Ammon's horn (tissue), 1 donor: ENCODE measurements at places on chromosomes 12 and 14.

- DNase-seq = peak; percentile 28
Measured at GRCh38 chr14:81400202-81400678, at the start of gene STON2. STON2 (minus strand) TSS chr14:81400324; CDS start chr14:81398382, 1,942 bp downstream.

GRCh38 chr12:62749586-62749985 lies 185.4 kb downstream of the PPM1H start:
- DNase-seq = no peak

- DNase-seq = no peak
Measured at GRCh38 chr12:125081427-125081826, 16.2 kb downstream of the AACS start.

DNA sequence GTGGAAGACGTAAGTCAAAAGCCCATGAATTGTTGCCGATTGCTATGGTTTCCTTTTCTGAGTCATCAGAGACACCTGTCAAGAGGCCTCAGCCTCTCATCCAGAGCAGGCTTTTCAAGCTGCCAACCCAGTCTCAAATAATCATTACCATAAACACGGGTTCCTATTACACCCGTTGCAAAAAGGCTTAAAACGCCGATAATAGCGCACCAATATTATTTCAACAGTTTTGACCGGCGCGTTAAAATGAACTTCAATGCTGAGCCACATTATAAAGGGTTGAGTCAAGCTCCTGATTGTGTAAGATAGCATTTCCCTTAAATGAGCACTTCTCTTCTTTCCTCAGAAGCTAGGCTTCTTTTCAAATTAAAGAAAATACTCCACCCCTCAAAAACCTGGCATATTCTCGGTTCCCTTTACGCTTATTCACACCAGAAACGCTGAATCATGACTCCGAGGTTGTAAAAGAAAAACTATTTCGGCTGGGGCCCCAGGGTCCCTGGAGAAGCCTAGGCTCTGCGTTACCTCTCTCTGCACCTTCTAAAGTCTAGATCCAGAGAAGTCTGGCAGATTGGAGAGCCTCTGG lies 1.4 kb downstream of the TMTC1 start:
- DNase-seq = no peak

DNA sequence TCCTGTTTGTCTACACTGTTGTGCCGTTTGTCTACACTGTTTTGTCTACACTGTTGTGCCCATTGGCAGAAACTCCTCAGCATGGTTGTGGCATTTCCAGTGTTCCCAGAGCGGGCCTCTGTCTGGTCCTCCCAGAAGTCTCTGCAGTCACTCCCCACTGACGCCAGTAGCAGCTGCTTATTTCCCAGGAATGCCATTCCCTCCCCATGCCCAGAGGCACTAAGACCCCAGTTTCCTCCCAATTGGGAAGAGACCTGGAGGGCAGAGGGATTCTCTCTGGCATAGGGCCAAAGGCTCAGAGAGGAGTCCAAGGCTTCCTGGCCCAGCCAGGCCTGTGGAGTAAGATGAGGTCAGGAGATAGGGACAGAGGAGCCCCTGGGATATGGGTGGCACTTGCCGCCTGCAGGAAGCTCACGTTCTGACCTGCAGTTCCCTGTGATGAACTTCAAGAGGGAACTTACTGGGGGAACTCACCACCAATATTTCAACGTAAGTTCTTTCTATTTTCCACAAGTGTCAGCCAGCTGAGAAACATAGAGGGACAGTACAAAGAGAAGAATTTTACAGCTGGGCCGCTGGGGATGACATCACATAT lies 69.1 kb downstream of the TNFAIP2 start:
- no peak for DNase-seq

GRCh38 chr14:99402285-99402648 lies 78.4 kb downstream of the SETD3 start:
- no peak for DNase-seq

DNA sequence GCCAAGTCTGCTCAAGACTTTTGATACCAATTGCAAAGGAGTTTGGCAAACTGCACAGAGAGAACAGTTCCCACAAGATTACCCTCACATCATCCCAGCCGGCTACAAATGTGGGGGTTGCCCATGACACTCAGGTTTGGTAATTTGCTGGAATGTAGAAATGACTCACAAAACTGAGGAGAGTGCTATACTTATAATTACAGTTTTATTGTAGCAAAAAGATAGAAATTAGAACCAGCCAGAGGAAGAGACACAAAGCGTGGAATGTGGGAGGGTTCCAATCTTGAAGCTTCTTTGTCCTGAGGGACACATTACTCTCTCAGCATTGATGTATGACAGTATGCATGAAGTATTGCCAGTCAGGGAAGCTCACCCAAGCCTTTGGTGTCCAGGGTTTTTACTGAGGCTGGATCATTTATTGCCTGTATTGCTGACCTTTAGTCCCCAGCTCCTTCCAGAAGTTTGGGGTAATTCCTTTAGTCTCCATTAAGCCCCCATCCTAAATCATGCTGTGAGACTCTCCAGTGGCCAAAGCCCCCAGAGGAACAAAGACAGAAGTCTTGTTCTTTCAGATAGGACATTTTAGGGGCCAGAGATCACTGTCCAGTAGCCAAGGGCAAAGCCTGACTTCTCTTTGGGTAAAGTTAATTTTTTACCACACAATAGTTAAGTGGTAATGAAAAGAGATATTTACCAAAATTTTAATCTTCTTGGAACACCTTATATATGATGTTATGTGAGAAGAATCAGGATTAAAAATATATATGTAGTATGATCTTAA lies 9.9 kb downstream of the TBK1 start:
- DNase-seq = peak; percentile 6

DNA sequence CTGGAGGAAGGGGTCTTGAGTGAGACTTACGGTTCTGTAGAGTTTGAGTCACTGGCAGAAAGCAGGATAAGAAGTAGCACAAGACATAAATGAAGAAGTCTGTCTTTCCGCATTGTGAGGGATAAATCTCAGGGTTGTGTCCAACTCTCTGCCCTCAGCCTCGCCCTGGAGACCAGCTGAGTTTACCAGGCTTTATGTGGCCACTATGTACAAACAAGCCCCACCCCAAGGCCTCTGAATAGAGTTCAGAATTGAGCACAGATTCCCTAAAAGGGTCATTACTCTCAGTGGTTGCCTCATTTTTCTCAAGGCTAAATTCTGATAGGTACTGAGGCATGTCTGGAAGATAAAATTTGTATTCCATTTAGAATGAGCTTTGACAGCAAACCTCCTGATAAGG lies at the start of gene PZP:
Gene PZP (minus strand): TSS at position 167 of the 400 bp plus-strand sequence. CDS start 54 bp downstream, at position 113.
- no peak for DNase-seq

GRCh38 chr14:94117856-94118255 lies 7.3 kb downstream of the IFI27 start:
- DNase-seq = no peak

GRCh38 chr14:85546390-85546789 lies 16.4 kb downstream of the FLRT2 start:
- no peak for DNase-seq

DNA sequence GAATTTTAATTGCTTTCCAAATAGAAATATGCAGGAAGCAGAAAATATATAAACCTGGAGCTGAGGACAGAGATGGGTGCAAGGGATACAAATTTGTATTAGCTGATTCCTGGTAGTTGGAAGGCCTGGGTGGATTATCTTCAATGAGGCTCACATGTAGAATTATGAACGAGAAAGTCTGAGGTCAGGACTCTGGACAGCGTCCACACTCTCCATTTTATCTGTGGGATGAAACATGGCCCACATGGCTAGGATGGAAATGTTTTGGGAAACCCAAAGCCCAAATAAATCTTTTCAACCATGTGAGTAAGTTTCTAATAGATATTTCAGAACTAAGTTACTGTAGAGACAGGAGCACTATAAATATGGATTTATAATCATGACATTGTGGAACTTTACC lies 256.1 kb downstream of the APAF1 start:
- DNase-seq = no peak

DNA sequence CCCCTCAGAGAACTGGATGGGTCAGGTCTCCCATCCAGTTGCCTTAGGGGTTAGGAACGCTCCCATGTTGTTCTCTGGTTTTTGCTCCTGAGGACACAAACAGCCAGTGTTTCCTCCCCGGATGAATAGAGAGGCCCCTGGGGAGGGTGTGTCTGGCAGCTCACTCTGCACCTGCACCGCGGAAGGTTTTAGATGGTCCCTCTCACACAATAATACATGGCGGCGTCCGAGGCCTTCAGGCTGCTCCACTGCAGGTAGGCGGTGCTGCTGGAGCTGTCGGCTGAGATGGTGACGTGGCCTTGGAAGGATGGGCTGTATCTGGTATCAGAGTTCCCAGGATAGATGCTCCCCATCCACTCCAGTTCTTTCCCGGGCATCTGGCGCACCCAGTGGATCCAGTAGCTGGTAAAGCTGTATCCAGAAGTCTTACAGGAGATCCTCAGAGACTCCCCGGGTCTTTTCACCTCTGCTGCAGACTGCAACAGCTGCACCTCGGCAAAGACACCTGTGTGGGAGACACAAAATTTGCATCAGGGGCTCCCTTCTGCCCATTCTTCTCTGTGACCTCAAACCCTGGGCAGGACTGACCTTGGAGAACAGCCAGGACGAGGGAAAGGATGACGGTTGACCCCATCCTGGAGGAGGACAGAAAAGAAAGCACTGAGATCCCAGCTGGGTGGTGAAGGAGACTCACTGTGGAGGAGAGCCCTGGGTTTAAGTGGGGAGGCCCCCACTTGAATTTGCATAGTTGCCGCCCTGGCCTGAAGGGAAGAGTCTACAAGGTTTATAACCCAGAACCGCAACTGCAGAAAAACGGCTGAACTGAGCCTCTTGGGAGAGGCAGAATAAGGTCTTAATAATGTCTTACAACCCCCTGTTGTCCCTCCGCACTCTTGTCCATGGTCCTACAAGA lies 1324.8 kb downstream of the TMEM121 start:
- DNase-seq = no peak

GRCh38 chr12:61676520-61676919 lies 583.7 kb upstream of the USP15 start:
- no peak for DNase-seq

DNA sequence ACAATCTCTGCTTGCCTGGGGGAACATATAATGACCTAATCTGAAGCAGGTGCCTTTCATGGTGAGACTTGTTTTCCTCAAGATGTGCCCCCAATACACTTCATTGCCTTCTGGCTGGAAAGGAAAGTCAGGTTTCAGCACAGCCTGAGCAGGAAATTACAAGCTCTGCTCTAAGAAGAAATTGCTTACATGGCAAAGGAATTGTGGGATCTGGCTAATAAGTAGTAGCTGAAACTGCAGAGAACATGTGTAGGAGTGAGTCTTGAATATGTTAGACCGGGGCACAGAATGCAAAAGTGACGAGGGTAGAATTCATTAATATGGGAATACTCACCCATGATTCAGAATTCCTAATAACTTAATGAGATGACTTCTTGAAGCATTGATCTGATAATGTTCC lies 6.3 kb upstream of the CFAP54 start:
- no peak for DNase-seq

DNA sequence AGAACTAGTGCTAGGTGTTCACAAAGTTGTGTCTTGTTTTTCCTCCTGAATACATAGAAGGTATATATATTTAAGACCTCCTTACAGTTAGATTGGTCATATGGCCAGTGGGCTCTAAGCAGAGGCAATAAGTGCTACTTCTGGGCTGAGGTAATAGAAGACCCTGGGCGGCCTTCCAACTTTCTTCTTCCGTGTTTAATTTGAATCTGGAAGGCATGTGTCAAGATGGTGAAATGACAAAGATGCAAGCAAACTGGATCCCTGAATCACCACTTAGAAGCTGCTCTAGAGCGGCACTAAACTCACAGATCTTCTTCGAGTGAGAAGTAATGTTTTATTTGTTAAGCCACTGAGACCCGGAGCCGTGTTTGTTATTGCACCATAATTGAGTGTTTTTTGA lies 201.0 kb upstream of the GZMB start:
- DNase-seq = no peak

GRCh38 chr12:67452119-67452805 lies 183.1 kb downstream of the CAND1 start:
- peak; percentile 29 for DNase-seq

DNA sequence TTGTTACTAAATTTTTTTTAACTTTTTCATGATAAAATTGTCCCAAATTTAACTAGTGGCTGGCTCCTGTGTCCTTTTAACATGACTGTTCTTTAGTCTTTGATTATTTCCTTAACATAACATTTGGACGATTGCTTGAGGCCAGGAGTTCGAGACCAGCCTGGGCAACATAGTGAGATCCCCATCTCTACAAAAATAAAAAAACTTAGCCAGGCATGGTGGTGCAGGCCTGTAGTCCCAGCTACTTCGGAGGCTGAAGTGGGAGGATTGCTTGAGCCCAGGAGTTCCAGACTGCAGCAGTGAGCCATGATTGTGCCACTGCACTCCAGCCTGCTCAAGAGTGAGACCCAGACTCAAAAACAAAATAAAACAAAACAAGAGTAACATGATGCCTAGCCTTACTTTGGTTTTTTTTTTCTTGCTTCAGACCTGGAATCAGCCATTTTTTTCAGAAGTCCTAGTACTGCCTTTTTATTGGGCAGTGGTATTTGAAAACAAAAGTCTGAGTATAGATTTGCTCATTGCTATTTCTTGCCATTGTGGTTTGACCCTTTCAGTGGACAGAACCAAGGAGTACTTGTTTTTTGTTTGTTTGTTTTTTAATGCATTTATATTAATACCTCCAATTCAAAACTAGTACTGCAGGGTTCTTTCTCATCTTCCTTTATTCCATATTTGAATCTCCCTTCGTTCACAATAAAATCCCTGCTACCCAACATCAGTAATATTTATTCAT lies 4.8 kb downstream of the TOGARAM1 start:
- no peak for DNase-seq

- DNase-seq = no peak
Measured at GRCh38 chr12:63905544-63905943, 61.0 kb downstream of the SRGAP1 start.

DNA sequence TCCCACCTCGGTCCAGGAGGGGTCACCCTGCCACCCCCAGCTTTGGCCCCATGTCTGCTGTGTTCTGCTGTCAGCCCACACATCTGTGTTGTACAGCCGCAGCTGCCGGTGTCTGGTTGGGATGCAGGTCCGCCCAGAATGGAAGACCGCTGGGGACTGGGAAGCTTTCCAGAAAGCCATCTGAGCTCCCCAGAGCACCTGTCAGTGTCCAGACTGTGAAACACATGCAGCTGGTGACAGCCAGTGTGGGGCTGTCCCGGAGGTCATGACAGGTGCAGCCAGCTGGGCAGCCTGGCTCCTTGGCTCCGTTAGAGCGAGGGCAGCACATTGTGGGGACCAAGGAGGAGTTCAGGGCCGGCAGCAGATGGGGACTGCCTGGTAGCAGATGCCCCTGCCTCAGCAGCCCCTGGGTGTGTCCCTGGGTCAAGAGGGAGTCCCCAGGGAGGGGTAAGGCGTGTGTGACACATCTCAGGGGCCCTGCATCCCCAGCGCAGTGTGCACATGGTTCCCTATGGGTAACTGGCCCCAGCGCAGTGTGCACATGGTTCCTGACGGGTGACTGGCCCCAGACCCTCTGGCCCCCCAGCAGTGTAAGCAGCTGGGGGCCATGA lies 16.4 kb downstream of the CEP170B start:
- no peak for DNase-seq

GRCh38 chr12:67245571-67245970 lies 23.6 kb upstream of the CAND1 start:
- no peak for DNase-seq

DNA sequence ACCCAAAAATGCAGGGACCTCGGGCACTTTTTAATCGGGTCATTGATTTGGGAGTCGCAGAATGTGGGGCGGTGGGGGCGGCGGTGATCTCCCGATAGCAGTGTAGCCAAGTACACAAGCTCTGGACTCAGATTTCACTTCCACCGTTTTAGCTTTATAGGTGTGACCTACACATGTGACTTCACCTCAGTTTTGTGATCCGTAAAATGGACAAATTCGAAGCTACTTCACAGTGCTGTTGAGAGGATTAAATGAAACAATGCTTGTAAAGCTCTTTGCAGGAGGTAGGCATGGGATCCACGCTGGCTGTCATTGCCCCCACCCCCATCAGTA lies 478 bp downstream of the RITA1 start:
- no peak for DNase-seq
